Stimulated activated CD8-positive, alpha-beta memory T cell treated with anti-CD3 and anti-CD28 coated beads, Interleukin-15, amount 100 ng/mL, for 4 hours (primary cell): ENCODE measurements at places on chromosomes 7 and 10.

DNA sequence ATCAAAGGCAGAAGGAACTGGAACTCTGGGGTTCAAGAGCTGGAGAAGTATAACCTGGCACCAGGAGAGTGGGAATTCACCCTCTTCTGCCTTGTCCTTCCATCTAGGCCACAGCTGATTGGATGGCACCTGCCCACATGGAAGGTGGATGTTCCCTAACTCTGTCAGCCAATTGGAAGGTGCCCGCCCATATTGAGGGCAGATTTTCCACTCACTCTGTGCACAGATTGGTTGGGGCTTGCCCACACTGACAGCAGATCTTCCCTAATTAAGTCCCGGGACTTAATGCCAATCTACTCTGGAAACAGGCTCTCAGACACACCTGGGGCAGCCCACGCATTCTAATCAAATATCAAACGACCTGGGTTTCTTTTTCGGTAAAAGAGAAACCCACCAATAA is 1142.3 kb upstream of the CELF2 start:
- no peak for DNase-seq

DNA sequence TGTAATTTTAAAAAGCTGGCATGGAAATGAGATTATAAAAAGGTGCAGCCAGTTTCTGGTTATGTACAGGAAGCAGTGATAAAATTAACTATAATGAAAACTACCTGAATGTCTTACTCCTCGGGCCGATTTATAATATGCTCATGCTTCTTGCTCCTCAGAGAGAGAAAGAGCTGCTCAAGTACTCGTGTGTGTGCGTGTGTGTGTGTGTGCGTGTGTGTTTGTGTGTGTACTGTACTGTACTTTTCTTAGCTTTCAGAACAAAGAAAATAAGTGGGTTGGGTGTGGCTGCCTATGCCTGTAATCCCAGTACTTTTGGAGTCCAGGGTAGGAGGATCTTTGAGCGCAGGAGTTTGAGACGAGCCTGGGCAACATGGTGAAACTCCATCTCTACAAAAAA is 96.6 kb upstream of the NMT2 start:
- DNase-seq = no peak

DNA sequence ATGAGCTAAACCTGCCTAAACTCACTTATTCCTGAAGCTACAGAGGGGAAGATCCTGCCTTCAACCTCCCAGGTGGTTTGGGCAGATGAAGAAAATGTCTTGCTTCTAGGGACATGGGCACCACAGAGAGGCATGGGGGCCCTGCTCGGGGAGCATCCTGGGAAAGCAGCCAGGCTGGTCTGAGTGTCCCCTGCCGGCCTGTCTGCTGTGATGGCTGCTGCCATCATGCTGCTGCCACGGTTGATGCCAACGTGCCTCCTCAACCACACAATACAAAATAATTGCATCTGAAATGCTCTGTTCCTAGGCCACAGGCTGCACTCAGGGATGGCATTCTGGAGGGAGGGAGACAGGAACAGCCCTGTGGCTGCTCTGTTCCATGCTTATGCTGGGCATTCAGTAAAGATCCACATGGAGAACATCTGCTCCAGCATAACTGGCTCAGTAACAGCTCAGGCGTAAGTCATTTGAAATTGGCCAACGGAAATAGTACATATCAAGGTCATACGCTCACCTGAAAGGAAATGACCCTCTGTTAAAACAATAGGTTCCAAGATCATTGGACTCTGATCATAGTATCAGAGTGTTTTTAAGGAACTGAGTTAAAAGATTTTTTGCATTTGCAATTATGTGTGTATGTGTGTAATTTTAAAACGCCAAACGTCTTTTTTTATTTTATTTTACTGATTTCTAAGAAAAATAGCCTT is 299.0 kb downstream of the TNS3 start:
- no peak for DNase-seq

- no peak for DNase-seq
Measured at GRCh38 chr7:87213811-87214210, 5.7 kb downstream of the TMEM243 start.

DNA sequence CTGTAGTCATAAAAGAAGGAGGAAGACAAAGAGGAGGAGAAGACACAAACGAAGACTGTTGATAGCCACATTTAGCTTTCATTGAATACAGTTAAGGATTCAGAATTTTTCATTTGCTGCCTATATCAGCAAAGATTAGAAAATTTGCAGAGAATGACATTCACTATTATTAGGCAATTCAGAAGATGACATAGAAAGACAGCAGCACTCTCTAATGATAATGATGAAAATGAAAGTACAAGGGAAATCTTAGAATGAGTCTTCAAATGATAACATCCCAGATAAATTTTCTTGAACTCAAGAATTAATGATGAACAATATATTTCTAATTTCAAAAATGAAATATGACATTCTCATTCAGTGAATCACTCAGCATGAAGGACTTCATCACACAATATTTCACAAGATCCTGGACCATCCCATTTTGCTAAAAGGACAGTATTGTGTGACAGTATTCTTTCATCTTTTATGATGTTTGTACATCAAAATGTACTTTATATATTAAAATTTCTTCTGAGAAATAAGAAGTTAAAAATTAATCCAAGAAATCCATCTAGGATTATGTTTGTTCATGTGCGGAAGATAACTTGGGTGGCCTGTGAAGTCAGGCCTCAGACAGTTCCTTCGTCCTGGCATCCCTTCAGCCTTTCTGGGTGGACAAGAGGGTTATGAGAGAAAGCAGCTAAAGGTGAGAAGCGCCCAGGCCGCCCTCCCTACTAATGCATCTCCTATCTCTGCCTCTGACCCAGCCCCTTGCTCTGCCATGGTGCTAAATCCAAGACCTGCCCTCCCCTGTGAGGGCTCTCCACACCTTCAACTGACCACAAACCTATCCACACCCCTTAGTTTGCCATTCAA is 47.4 kb upstream of the CAMK2B start:
- no peak for DNase-seq

- DNase-seq = no peak
Measured at GRCh38 chr10:70493660-70494234, 15.2 kb downstream of the PALD1 start.

- DNase-seq = no peak
Measured at GRCh38 chr7:148245381-148245780, 345.2 kb upstream of the C7orf33 start.

GRCh38 chr7:15280078-15280733 is 281.6 kb downstream of the AGMO start:
- DNase-seq = no peak
